Chondrocyte (in vitro differentiated cells): ENCODE measurements at places on chromosomes 7 and 10. TPM values are rescaled to one million over a fixed set of nuclear protein-coding genes. Genes with fewer than 3 reads are reported as not detected.

DNA sequence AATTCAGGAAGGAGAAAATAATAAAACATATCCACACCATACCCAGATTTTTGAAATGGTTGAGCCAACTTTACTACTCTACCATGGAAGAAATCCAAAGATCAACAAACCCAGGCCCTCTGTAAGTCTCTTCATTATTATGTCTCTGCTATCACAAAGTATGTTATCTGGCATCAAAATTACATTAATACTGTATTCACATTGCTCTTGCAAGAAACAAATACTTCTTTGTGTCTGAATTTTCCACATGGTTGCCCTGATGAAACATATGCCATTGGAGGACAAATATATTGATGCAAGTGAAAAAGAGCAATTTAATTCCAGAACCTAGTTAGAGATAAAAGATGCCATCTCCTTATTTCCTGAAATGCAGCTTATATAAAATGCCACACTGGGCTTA is 204.0 kb downstream of the FZD1 start:
- peaks cover 4% of the 10 kb centered on the region for H3K36me3 ChIP-seq
- no peak overlapping the region for H3K27ac ChIP-seq
- no peak overlapping the region for H3K4me3 ChIP-seq
- H3K4me1 ChIP-seq: peaks cover 44% of the 10 kb centered on the region
- no peaks in the 10 kb centered on the region for H3K27me3 ChIP-seq
- DNase-seq: no peak

The PTPRZ1 gene
- 0.05 to 2.0 TPM (median 1.6 TPM) in 3 replicates for total RNA-seq

- H3K27ac ChIP-seq: no peak overlapping the region
- H3K4me3 ChIP-seq: no peak overlapping the region
- no peaks in the 10 kb centered on the region for H3K36me3 ChIP-seq
- no peak for DNase-seq
Observed at GRCh38 chr10:108082596-108082995, 918.1 kb upstream of the SORCS1 start.

DNA sequence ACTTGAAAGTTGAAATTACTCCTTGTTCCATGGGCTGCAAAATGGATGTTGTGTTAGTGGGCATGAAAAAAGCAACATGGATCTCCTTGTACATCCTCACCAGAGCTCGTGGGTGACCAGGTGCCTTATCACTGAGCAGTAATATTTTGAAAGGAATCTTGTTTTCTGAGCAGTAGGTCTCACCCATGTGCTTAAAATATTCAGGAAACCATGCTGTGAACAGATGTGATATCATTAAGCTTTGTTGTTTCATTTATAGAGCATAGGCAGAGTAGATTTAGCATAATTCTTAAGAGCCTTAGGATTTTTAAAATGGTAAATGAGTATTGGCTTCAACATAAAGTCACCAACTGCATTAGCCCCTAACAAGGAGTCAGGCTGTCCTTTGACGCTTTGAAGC is 316.6 kb downstream of the TYW1 start:
- H3K27me3 ChIP-seq: no peaks in the 10 kb centered on the region
- H3K27ac ChIP-seq: no peak overlapping the region
- H3K36me3 ChIP-seq: peaks cover 43% of the 10 kb centered on the region

- peaks cover 23% of the 10 kb centered on the region for H3K27me3 ChIP-seq
- H3K27ac ChIP-seq: no peak overlapping the region
- no peaks in the 10 kb centered on the region for H3K4me1 ChIP-seq
- H3K36me3 ChIP-seq: peaks cover 2% of the 10 kb centered on the region
Observed at GRCh38 chr7:44347546-44348114, 22.2 kb upstream of the CAMK2B start.

GRCh38 chr7:99293167-99293566 is 20.5 kb downstream of the MYH16 start:
- H3K27ac ChIP-seq: no peak overlapping the region
- H3K4me3 ChIP-seq: no peak overlapping the region
- DNase-seq: no peak
- no peaks in the 10 kb centered on the region for H3K36me3 ChIP-seq

- no peaks in the 10 kb centered on the region for H3K27me3 ChIP-seq
- H3K27ac ChIP-seq: no peak overlapping the region
- H3K36me3 ChIP-seq: no peaks in the 10 kb centered on the region
- DNase-seq: no peak
- H3K4me3 ChIP-seq: no peak overlapping the region
Observed at GRCh38 chr10:53123311-53123710, 350.7 kb upstream of the MBL2 start.

The CPXM2 gene
- total RNA-seq: not detected in 3 replicates

The NME8 gene
- not detected in 3 replicates for total RNA-seq

DNA sequence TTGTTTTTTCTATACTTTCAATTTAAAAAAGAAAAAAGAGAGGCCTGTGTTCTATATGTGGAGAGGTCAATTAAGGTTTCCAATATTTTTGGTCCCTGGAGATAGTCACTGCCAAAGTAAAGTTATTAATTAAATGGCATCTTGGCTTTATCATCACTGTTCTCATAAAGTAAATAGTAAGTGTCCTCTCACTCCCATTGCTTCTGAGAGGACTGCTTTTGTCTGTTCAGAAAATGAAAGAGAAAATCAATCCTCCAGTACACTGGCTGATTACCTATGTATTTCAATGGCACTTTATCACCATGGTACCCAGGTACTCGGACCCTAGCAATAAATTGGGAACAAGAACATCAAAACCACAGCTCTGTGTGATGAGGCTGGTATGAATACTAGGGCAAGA is 94.0 kb downstream of the RNLS start:
- H3K4me3 ChIP-seq: no peak overlapping the region
- H3K4me1 ChIP-seq: peaks cover 9% of the 10 kb centered on the region
- no peaks in the 10 kb centered on the region for H3K36me3 ChIP-seq
- no peak overlapping the region for H3K27ac ChIP-seq
- no peaks in the 10 kb centered on the region for H3K27me3 ChIP-seq

DNA sequence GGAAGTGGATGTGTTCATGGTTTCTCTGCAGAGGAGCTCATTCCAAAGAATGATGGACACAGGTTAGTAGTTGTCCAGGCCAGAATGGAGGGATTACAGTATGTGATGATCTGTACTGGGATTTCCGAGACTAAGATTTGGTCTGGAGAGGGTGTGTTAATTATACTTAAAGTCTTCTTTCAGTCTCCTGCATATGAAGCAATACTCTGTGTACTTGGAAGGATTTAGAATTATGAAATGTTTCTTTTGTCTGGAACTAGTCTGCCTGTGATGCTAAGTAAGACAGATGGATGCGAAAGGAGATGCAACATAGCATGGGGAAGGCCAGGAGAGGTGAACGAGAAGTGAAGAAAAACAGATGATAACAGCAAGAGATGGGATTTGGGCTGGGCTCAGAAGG is 305.1 kb upstream of the LYZL1 start:
- no peaks in the 10 kb centered on the region for H3K27me3 ChIP-seq
- peaks cover 14% of the 10 kb centered on the region for H3K4me1 ChIP-seq
- H3K27ac ChIP-seq: no peak overlapping the region
- DNase-seq: no peak
- no peak overlapping the region for H3K4me3 ChIP-seq

The ZRANB1 gene
- 21.6 to 24.7 TPM (median 23.6 TPM) in 3 replicates for total RNA-seq

The C10orf105 gene
- not detected in 3 replicates for total RNA-seq
